ENCODE measurements at places on chromosomes 12 and 14.
A peak's percentile ranks its signal among the peaks of the same experiment; 100 is the strongest.

- no peak for DNase-seq
These were observed at the start of gene TBPL2 for GRCh38 chr14:55440385-55440784. Gene TBPL2 (minus strand): TSS chr14:55440616. CDS start chr14:55440449, 167 bp downstream.

GRCh38 chr12:77236066-77236465 lies 170.7 kb upstream of the E2F7 start:
- DNase-seq = no peak

DNA sequence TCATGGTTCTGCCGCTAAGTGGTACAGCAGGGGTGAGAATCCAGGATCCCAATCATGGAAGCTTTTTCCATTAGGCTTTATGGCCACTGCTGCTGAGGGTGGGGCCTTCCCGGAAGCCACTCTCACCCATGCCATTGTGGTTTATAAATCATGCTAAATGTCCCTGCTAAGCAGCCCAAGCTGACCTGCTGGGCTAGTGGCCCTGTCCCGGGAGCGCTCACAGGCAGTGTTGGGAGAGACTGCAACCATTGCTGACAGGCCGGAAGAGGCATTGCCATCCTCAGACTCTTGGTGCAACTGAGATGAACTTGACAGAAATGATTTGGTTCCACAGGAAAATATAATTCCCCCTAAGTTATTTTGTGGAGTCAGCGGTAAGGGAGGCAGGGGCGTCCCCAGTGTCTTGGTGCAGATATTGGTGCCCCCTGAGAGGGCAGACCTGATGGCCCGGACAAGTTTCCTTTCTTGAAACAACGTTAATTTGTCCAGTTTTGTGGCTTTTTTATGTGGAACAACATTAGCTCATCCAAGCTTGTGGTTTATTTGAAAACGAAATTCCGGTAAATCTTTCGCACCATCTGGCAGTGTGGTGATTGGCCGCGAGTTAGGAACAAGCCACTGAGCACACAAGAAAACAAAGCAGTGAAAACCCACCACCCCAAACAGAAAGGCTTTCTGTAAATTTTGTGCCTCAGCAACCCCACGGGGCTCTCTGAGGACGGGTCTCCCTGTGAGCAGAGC lies 82.3 kb downstream of the SSPN start:
- DNase-seq = no peak

- DNase-seq = no peak
These were observed 71.8 kb upstream of the LTA4H start for GRCh38 chr12:96107236-96107635.

GRCh38 chr14:71448431-71449315 lies 483.6 kb upstream of the RGS6 start:
- no peak for DNase-seq

DNA sequence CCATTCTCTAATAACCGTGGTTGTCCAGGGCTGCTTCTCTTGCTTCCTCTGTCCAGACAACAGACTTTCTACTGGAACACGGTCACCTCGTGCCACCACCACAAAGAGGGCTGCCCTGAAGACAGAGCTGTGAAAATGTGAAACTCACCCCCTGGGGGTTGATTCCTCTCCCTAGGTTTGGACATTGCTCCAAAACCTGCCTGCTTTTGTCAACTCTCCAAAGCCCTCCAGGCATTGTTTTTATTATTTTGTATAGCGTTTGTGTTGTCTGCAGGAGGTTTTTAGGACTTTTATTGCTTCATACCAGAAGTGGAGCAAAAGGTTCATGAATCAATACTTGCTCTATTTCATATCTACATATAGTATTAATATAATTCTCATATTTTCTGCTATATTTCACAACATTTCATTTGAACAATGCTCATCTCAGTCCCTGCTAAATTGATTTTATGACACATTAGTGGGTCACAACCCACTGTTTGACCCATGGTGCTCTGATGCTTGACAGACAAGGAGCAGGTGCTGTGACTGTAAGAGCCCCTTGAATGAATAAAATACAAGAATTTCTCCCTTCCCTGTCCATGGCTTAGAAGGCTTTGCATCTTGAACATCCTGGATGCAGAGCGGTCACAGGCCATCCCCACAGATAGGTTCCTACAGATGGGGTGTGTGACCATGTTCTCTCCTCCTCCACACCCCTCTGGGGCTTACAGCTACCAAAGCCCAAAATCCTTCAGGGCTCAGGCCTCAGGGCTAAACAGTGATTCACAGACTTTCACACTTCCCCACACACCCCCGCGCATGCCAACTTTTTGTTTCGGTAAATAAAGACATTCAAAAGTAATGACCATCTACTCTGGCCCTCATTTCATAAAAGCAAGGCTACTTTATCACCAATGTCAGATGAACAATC lies 20.6 kb upstream of the EML1 start:
- no peak for DNase-seq

GRCh38 chr14:64518229-64518628 lies 13.7 kb downstream of the ZBTB1 start:
- no peak for DNase-seq

DNA sequence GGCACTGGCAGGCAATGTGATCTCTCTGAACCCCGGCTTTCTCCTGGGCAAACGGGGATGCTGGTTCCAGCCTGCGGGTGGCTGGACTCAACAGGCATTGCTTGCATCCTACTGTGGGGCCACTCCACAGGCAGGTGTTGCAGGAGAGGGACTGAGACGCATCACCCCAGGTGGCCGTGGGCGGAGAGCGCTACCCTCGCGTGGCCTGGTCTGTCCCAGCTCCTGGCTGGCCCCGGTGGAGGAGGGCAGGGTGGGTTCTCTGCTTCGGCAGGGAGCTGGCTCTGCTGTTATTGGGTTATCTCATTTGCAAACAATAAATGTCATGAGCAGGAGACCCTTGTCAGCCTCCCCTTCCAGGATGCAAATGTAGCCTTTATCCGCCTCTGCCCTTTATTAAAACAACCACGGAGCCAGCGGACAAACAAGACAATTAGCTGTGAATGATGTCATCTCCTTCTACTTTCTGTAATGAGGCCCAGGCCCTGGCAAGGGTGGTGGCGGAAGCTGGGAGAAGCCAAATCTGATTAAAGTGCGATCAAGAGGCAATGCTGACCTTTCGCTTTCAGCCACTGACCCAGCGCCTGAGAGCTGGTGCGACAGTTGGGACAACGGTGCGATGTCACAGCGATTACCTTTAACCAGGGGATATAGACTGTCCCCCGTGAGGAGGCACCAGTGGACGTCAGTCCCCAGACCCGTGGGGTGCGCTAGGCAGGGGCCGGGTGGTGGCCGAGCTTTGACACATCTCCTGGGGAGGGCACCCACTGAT lies 161.8 kb downstream of the KIF26A start:
- DNase-seq = no peak

DNA sequence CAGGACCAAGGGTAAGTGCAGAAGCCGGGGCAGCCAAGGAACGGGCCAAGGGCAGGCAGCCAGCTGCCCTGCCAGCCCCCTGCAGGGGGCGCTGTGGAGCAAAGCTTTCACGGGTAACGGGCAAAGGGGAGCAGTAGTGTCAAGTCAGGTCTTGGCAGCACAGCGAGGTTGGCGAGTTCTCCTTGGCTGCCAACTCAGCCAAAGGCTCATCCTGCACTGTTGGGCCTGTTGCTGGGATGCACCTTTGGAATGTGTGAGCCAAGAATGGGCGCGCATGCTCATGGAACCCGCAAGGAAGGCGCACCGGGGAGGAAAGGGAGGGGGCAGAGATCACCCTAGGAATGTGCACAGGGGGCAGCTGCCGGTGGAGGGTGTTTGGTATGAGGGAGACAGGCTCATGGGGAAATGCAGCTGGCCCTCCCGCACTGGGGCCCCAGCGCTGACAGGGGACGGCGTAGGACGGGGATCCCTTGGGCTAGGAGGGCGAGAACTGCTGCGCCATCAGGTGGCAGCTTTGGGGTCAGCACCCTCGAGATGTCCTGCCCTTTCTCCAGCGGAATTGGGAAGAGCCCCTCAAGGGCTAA lies 138.0 kb downstream of the ASCL4 start:
- peak; percentile 54 for DNase-seq

GRCh38 chr12:116259800-116260577 lies 17.5 kb downstream of the MED13L start:
- DNase-seq = no peak

DNA sequence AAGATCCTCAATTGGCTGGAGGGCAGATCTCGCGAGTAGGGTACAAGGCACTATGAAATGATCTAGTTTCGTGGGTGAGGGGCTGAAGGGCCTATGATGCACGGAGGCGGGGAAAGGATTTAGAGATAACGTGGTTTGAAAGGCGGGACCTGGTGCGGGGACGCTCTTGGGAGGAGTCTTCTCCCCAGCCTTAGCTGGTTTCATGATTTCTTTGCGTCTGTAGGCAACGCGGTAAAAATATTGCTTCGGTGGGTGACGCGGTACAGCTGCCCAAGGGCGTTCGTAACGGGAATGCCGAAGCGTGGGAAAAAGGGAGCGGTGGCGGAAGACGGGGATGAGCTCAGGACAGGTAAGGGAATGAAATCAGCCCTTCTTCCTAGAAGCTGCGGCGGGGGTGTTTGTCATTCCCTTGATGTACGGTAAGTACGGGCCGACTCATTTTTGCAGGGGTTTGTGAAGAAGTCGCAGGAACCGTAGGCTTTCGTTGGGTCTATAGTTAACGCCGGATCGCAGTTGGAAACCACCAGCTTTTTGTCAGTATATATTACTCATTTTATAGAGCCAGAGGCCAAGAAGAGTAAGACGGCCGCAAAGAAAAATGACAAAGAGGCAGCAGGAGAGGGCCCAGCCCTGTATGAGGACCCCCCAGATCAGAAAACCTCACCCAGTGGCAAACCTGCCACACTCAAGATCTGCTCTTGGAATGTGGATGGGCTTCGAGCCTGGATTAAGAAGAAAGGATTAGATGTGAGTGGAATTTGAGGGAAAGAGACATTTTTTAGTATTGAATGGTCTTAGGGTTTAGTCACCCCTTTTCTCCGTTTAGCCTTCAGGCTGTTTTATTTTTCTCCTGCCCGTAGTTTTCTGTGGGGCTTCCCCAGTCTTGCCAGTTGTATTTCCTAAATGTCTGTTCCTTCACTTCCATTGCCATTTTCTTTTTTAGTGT lies 602 bp downstream of the APEX1 start:
- peak; percentile 34 for DNase-seq

DNA sequence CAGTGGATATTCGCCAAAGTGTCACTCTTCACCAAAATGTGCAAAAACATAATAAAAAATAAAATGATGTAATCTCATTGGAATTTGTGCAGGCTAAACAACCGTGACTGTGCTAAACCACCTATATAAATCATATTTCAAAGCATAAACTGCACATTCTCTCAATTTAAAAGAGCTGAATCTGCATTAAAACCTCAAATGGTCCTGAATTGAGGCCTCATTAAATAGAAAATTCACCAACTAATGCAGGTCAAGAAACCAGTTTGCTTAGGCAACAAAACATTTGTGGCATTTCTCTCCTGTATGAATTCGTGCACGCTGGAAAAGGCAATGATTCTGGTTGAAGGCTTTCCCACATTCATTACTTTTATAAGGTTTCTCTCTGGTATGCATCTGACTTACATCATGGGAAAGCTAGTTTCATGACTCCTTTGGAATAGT lies 80.1 kb upstream of the IFNG-AS1 start:
- DNase-seq = no peak

GRCh38 chr14:105894125-105894977 lies 368.0 kb downstream of the TMEM121 start:
- DNase-seq = no peak

- no peak for DNase-seq
These were observed 5.2 kb downstream of the GSKIP start for GRCh38 chr14:96368534-96368933.

DNA sequence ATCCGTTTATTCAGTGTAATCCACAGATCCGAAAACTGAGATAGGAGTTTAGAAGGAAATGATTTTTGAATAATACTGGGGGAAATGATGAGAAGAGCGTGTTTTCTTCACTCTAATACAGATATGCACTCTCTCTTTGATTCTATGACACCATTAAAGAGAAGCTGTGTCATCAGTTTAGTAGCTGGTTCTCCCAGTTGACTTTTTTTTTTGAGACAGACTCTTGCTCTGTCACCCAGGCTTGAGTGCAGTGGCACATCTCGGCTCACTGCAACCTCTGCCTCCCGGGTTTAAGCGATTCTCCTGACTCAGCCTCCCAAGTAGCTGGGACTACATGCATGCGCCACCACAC lies 48.4 kb upstream of the EML1 start:
- DNase-seq = no peak

GRCh38 chr12:47838286-47838931 lies 18.7 kb upstream of the HDAC7 start:
- no peak for DNase-seq

GRCh38 chr12:88630561-88630960 lies 50.3 kb upstream of the KITLG start:
- DNase-seq = no peak

- peak; percentile 5 for DNase-seq
These were observed 610 bp downstream of the VSIG10 start for GRCh38 chr12:118103201-118103600.

- no peak for DNase-seq
These were observed 192.3 kb upstream of the FSCB start for GRCh38 chr14:44699391-44699790.

DNA sequence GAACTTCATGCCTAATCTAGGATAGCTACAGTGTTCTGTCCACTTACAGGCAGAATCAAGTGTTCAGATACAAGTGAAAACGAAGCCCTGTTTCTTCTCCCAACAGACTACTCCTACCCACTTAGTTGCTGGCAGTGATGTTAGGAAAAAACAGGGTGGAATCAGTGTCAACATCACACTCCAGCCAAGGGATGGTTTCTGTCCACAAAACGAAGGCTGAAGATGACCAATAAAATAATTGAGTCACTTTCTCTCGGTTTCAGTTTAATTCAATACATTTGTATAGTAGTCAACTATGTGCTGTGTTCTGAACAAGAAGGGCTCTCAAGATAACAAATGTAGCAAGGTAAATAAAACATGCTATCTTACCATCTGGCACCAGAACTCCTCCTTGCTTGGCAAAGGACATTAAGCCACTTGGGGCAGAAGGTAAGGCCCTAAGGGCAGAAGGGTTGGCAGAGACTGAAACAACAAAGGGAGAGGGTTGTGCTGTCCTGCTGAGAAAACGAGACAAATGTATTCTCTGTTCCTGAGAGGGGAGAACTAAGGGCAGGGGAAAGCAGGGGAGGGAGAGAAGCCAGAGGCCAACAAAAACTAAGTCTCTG lies 393.6 kb downstream of the DPF3 start:
- no peak for DNase-seq

GRCh38 chr12:106281056-106281782 lies 21.3 kb upstream of the TCP11L2 start:
- DNase-seq = no peak

- DNase-seq = no peak
These were observed 140.7 kb upstream of the PWP1 start for GRCh38 chr12:107544937-107545336.

- peak; percentile 63 for DNase-seq
These were observed 67.8 kb upstream of the PLEKHG3 start for GRCh38 chr14:64636208-64636979.

All from stimulated activated CD4-positive, alpha-beta T cell treated with anti-CD3 and anti-CD28 coated beads, Interleukin-1b, Interleukin-23, amount 100 ng/mL, for 4 hours (primary cell).